ENCODE measurements at places on chromosomes 5 and 9. TPM values are rescaled to one million over a fixed set of nuclear protein-coding genes. Genes with fewer than 3 reads are reported as not detected.

The GDA gene
- 1.5 TPM for total RNA-seq

The FGD3 gene
- total RNA-seq = 5.9 TPM

The BOD1 gene
- 47.4 TPM for total RNA-seq

The STK32A gene
- total RNA-seq = 5.0 TPM

The CCL27 gene
- total RNA-seq = 7.6 TPM

The EMB gene
- 19.6 TPM for total RNA-seq

The FBXO38 gene
- 48.8 TPM for total RNA-seq

GRCh38 chr9:78320030-78320693, 23.2 kb downstream of the PSAT1 start:
- no peak for DNase-seq

DNA sequence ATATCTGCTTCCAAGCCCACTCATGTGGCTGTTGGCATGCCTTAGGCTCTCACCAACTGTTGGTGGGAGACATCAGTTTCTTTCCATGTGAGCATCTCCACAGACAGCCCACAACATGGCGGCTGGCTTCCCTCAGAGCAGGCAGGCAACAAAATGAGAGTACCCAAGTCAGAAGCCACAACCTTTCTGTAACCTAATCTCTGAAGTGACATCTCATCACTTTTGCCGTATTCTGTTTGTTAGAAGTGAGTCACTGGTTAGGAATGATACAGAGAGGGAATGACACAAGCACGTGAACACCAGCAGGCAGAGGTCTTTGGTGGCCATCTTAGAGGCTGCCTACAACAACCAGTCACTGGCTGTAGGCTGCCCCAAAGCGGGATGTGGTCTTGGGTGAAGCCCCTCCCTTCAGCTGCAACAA, 88.6 kb upstream of the RASGRF2 start:
- no peak for DNase-seq

- DNase-seq = peak; percentile 86
Observed at GRCh38 chr9:124297551-124297901, 39.8 kb downstream of the NEK6 start.

DNA sequence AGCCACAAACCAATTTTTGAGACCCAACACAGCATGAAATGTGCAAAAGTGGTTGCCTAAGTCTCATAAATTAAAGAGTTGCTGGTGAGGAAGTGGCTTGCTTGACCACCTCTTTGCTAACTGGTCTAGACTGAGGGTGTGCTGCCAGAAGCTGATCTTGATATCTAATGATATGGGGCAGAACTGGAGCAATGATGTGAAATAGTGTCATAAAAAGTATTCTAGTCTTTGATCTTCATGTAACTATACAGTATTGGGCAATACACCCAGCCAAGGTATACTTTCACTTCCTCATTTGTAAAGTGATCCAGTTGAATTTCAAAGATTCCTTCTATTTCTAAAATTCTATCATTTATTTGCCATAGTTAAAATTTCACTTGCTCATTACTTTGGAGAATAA, 5.9 kb upstream of the YTHDC2 start:
- no peak for DNase-seq

GRCh38 chr9:2178034-2178734, 163.0 kb downstream of the SMARCA2 start:
- no peak for DNase-seq

GRCh38 chr5:60522292-60522905, 177.6 kb downstream of the DEPDC1B start:
- DNase-seq = no peak

- DNase-seq = no peak
Observed at GRCh38 chr9:116137581-116137980, 16.0 kb upstream of the PAPPA start.

- no peak for DNase-seq
Observed at GRCh38 chr5:6287176-6287575, 91.2 kb downstream of the MED10 start.

GRCh38 chr9:35294066-35294465, 132.3 kb downstream of the UNC13B start:
- no peak for DNase-seq

All from skin of body (tissue), 3 donors.